ENCODE measurements at places on chromosomes 6 and 20. TPM values are rescaled to one million over a fixed set of nuclear protein-coding genes. Genes with fewer than 3 reads are reported as not detected.

DNA sequence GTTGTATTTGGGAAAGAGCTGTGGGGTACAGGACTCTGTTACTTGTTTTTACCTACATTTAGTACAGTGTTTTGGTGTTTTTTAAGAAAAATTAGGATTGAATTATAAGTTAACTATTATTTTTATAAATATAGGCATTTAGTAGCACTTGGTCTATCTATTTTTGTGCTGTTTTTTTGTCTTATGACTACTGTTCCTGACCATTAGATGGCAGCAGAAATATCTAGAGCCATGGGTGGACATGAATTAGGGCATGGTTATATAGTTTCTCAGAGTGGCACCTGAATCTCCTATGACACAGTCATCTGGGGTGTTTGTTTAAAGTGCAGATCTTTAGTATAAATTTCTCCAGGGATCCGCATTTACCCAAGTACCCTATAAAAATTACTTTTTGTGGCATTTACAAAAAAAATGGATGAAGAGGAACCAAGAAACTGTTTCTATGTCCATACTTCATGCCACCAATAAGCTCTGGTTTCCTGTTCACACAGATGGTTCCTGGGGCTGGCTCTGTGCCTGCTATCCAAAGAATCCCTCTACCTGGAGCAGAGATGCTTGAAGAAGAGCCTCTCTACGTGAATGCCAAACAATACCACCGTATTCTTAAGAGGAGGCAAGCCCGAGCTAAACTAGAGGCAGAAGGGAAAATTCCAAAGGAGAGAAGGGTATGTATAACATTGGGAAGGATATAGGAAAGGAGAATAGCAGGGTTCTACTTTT is 19.8 kb downstream of the NFYA start:
- no peak for DNase-seq

DNA sequence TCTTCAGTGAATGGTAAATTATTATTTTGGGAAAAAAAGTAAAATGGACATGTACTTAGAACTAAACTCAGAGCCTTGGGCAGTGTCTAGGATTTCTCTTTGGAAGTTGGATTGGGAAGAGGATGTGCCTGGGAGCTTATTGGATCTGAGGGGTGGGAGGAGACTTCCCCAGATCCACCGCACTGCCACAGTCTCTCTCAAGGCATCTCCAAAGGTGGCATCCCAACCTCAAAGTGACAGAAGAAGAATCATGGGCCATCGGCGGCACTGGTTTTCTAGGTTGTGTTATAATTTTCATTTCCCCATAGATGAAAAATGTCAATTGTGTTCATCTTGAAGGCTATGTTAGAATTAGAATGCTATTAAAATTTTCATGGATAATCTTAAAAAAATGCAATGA is 66.8 kb upstream of the CD93 start:
- DNase-seq, result no peak

GRCh38 chr6:83114164-83114563 is 46.7 kb downstream of the DOP1A start:
- DNase-seq, result no peak

DNA sequence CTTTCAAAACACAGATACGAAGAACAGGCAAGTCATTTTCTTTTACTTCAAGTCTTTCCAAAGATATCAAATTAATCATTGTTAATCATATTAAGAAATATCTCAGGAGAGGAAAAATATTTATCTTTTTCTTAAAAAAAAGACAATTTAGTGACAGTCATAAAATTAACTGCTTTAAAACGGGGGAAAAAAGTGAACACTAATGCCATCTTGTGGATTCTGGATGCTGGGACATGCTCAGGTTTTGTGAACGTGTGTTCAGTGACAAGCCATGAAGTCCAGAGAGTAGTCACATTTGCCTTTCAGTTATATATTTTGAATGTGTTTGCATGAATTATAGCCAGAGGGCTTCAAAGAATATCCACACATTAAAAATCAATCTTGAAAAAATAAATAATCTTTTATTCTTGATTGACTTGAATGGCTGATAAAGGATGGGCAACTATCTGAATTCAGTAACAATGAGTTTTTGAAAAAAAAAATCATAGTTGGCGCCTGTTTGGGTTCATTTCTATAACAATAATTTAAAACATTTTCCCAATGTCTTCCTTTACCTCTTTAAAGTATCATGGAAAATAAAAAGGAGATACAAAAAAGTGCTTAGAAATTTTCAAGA is 74.7 kb upstream of the NOX3 start:
- no peak for DNase-seq

CCN6 gene
- total RNA-seq, result not detected

- DNase-seq, result no peak
Observed at GRCh38 chr6:116459927-116460326, 1.2 kb upstream of the CALHM6 start.

DNA sequence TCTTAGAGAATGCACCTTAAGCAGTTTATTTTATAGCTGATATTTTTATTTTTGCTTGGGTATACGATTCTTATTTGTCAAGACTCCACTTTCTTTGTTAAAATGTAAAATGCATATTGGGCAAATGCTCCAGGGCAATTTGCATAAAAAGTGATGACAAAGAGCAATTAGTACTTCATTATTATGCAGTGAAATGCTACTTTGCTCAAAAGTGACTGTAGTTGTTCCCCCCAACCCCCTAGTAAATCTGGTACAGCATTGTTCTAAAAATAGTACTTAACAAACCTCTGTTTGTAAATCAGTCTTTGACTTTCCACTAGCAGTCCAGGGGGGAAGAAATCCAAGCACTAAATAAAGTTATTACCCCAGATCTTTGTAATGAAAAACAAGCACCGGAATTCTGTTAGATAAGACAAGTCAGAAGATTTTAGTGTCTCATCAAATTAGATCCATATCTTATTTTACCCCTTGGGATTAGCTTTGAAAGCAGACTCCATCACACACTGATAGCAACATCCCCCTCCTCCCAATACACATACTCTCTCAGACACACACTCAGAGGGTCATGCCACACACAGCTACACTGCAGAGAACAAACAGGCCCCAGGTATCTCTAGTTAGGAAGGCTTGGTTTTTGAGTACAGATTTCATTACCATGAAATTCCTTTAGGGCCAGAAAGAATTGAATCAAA is 32.9 kb upstream of the BACH2 start:
- DNase-seq, result no peak

THEMIS gene
- total RNA-seq, result not detected

MEP1A gene
- not detected for total RNA-seq

GRCh38 chr6:38068854-38069590 is 249.5 kb downstream of the ZFAND3 start:
- no peak for DNase-seq
